Heart left ventricle (tissue), 16 donors: ENCODE measurements at places on chromosomes 1 and 21. TPM values are rescaled to one million over a fixed set of nuclear protein-coding genes. Genes with fewer than 3 reads are reported as not detected.

The LCE1D gene
- not detected for polyA plus RNA-seq

The TDRD5 gene
- polyA plus RNA-seq, result not detected

The HOOK1 gene
- polyA plus RNA-seq, result 2.0 TPM

The KCNA3 gene
- not detected for polyA plus RNA-seq

The CR2 gene
- not detected for polyA plus RNA-seq

The PPM1J gene
- polyA plus RNA-seq, result 6.9 TPM

The WRAP73 gene
- polyA plus RNA-seq, result 18.0 TPM

The CD244 gene
- 0.22 TPM for polyA plus RNA-seq

The SERPINC1 gene
- 0.33 TPM for polyA plus RNA-seq

The DYRK3 gene
- 26.0 TPM for polyA plus RNA-seq

The LIN9 gene
- polyA plus RNA-seq, result 11.7 TPM

The IL20 gene
- not detected for polyA plus RNA-seq

The CFHR5 gene
- polyA plus RNA-seq, result not detected

The CD247 gene
- polyA plus RNA-seq, result 0.22 TPM

The SLC2A1 gene
- polyA plus RNA-seq, result 196 TPM

The LSM10 gene
- 95.9 TPM for polyA plus RNA-seq

The MATN1 gene
- polyA plus RNA-seq, result not detected

The SPATA46 gene
- not detected for polyA plus RNA-seq

The PTGS2 gene
- 0.25 TPM for polyA plus RNA-seq

The COA6 gene
- polyA plus RNA-seq, result 133 TPM

The ERICH3 gene
- 0.08 TPM for polyA plus RNA-seq

The ARTN gene
- 0.23 TPM for polyA plus RNA-seq

The TBX15 gene
- 0.23 TPM for polyA plus RNA-seq

The CELA2A gene
- not detected for polyA plus RNA-seq

The KRTAP11-1 gene
- not detected for polyA plus RNA-seq

The GBP7 gene
- not detected for polyA plus RNA-seq

The PAPPA2 gene
- polyA plus RNA-seq, result 0.12 TPM

The RIPPLY3 gene
- polyA plus RNA-seq, result not detected

The DEPDC1 gene
- 0.07 TPM for polyA plus RNA-seq

The MLLT11 gene
- 23.4 TPM for polyA plus RNA-seq

The SPRR2E gene
- 0.12 TPM for polyA plus RNA-seq

The PGLYRP4 gene
- not detected for polyA plus RNA-seq
